ENCODE measurements at places on chromosomes 7 and 10.

- DNase-seq: peak; percentile 68
These were observed at the start of gene TET1 for GRCh38 chr10:68560186-68560942. Gene TET1, plus strand, starts transcription at chr10:68560337. Its CDS starts 12,002 bp downstream, at chr10:68572339.

- no peak for DNase-seq
These were observed 1192.5 kb downstream of the NXPH1 start for GRCh38 chr7:9625953-9626352.

DNA sequence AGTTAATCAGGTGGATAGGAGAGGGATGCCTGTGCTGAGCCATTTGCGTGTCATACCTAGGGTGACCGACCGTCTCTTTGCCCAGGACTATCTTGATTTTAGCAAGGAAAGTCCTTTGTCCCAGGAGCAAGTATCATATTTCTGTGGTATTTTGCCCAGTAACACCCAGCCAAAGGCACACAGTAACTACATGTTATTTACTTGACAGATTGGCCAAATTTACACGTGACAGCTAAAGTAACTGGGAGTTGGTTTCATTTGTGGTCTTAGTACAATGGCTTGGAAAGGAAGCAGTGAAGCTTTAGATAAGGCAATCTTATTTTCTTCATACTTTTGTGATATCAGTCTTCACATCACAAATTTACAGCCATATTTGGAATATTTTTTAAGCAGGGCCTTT lies 142.1 kb downstream of the JCAD start:
- no peak for DNase-seq

DNA sequence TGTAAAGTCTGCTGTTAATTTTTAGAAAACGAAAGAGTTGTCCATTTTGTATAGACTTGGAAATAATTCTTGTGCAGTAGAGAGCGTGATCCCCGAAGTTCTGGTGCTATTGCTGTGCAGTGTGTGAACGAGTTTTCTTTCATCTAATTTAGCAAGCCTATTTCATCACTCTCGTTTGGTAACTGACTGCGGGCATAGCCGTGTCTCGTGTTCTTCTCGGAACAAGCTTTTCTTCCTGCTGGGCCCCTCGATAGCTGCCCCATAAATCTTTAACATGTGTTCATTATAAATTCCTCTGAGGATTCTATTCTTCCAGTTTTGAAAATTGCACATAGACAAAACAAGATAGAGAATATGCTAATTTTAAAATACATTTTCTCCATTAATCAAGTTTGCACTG lies 622.0 kb upstream of the PFKP start:
- DNase-seq: no peak

DNA sequence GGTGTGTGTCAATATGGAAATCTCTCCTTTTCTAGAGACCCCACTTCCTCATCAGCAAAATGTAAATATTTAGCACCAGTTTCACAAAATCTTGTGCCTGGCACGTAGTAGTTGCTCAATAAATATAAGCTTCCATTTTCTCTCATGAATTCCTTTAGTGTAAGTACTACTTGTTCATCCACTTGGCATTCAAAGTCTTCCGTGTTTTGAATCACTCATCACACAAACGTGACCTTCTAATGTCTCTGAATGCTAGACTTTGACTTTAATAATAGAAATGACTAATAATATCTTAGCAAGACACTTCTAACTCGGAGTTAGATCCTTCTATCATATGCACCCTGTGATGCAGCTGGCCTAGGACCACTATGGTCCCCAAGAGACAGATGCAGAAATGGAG lies 168.7 kb upstream of the ZNF32 start:
- no peak for DNase-seq

DNA sequence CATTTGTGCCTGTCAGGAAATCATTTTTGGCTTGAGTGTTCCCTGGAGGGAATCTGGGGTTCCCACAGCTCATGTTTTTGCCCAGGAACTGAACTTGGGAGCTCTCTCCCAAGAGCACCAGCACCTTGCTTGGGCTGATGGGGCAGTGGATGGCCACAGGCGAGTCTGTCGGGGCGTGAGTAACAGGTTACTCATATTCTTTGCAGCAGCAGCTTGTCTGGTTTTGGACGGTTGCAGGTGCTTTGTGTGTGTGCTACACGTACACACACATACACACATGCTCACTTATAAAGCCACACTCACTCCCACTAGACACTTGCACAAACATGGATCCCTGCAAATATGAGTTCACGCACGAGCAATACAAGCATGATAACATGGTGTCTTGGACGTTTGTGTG lies 2.9 kb upstream of the PALD1 start:
- no peak for DNase-seq

DNA sequence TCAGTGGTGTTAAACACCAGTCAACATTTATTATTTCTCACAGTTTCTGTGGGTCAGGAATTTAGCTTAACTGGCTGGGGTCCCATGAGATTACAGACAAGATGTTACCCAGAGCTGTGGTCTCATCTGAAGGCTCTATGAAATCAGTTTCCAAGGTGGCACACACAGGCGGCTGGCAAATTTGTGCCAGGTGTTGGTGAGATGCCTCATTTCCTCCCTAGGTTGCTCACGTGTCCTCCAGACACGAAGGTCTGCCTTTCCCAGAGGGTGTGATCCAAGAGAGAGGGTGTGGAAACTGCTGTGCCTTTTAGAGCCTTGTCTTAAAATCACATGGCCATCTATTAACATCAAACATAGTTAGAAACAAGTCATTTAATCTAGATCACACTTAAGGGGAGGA lies 209.0 kb downstream of the JCAD start:
- no peak for DNase-seq

- DNase-seq: no peak
These were observed 33.8 kb downstream of the PFKFB3 start for GRCh38 chr10:6236349-6237198.

- no peak for DNase-seq
These were observed 260.8 kb upstream of the MKI67 start for GRCh38 chr10:128386816-128387604.

DNA sequence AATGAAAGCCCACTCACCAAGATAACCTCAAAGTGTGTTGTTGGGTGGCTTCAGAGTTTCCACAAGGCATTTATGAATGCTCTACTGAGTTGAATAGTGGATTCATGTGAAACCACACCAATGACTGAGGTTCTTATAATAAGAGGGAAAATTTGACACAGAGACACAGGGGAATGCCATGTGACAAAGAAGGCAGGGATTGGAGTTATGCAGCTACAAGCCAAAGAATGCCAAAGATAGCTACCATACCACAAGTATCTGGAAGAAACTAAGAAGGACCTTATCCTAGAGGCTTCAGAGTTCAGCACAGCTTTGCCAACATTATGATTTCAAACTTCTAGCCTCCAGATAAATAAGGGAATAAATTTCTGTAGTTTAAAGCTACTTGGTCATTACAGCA lies 68.0 kb upstream of the PCDH15 start:
- no peak for DNase-seq

DNA sequence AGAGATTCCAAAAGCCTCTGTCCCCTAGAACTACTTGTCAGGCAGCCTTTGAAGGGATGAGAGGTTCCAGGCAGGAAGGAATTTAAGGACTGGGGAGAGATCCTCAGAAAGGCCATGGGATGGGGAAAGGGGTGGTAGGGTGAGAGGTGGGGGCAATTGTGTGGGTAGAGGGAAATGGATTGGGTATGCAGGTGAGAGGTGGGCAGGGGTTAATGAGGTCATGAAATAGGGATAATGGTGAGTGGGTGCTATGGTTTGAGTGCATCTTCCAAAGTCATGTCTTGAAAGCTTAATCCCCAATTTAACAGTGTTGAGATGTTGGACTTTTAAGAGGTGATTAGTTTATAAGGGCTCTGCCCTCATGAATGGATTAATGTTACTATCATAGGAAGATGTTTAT lies 383.5 kb downstream of the PLXNA4 start:
- no peak for DNase-seq

GRCh38 chr10:72274213-72274729 lies 547 bp downstream of the DDIT4 start:
- DNase-seq: no peak

DNA sequence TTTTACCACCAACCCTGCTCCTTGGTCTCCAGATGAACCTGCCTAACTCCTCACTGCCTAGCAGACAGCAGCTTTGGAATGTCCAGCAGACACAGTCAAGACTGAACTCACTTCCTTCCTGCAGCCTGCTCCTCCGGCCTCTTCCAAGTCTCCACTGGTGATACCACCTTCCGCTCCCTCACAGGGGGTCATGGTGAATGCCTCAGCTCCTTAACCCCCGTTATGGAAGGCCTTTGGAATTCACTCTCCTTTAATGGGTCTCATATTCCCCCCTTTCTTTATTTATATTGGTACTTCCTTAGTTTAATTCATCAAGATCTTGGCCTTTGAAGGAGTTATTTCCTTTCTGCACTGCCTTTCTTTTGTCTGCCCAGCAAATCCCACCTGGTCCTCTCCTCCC lies 44.9 kb upstream of the ZNF32 start:
- no peak for DNase-seq

- no peak for DNase-seq
These were observed 14.9 kb downstream of the CCL26 start for GRCh38 chr7:75756991-75757676.

DNA sequence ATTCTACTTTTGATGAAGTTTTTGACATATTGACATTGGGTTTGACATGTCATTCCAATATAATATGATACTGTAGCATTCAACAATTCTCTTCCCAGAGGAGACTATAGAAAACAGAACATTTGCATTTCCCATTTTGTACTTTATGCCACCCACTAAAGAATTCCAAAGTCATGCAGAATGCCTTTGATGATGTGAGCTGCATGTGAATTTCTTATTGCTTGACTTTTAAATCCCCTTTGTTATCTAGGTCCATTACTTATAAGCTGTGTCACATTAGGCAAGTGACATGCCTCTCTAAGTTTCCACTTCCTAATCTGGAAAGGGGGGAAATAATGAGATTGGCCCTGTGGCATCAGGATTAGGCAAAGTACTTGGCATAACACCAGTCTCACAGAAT lies 436.7 kb downstream of the AUTS2 start:
- DNase-seq: no peak

DNA sequence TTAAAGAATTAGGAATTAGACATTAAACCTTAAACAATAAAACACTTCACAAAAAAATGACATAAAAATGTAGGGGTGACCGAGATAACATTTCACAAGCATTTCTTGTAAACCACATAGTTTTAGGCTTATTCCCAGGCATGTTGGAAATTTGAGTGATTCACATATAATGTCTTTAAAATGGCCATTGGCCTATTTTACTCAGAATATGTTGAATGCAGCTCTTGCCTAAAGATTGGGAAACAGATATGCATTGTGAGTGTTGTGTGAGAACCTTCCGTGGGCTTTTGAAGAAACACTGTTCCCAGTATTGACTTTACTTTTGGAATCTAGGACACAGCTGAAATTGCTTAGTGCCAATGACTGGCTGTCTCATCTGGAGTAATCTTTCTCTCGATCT lies 79.6 kb downstream of the ARL5B start:
- no peak for DNase-seq

- DNase-seq: no peak
These were observed 10.7 kb downstream of the HECTD2 start for GRCh38 chr10:91420868-91421267.

- DNase-seq: peak; percentile 87
These were observed 74.4 kb upstream of the PAX2 start for GRCh38 chr10:100670828-100671479.

GRCh38 chr10:103610083-103610472 lies 116.6 kb downstream of the NEURL1 start:
- DNase-seq: no peak
